ENCODE measurements at places on chromosomes 16 and 17. TPM values are rescaled to one million over a fixed set of nuclear protein-coding genes. Genes with fewer than 3 reads are reported as not detected.

The TBX21 gene
- total RNA-seq: not detected

GRCh38 chr17:28657756-28658155 is 4.0 kb downstream of the SDF2 start:
- peaks cover 20% of the 10 kb centered on the region for H3K36me3 ChIP-seq
- peak overlapping the region; percentile 28 for H3K4me3 ChIP-seq
- H3K27ac ChIP-seq: peak overlapping the region; percentile 64

The TSEN54 gene
- total RNA-seq: 8.8 TPM

DNA sequence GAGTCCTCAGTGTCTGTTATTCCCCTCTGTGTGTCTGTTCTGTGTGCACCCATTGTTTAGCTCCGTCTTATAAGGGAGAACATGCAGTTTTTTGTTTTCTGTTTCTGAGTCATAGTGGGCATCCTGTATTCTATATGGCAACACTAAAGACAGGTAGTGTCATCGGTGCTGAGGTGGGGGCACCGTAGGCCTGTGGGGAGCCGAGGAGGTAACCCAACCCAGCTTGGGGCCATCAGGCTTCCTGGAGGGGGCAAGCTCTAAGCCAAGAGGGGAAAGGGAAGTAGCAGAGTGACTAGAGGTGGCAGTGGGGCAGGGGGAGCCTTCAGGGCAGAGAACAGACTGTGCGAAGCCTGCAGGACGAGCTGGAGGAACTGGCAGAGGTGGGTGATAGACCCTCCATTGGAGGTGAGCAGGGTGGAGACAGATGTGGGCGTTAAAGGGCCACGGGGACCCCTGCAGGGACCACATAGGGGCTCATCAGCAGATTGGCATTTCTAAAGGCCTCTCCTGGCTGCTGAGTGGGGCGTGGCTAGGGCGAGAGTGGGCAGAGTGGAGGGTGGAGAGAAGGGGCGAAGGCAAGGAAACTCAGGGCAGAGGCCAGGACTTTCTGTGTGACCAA is 36.5 kb downstream of the CPNE2 start:
- no peaks in the 10 kb centered on the region for H3K36me3 ChIP-seq
- H3K27ac ChIP-seq: no peak overlapping the region
- no peaks in the 10 kb centered on the region for H3K27me3 ChIP-seq
- no peak for DNase-seq

The RNPS1 gene
- total RNA-seq: 164 TPM

DNA sequence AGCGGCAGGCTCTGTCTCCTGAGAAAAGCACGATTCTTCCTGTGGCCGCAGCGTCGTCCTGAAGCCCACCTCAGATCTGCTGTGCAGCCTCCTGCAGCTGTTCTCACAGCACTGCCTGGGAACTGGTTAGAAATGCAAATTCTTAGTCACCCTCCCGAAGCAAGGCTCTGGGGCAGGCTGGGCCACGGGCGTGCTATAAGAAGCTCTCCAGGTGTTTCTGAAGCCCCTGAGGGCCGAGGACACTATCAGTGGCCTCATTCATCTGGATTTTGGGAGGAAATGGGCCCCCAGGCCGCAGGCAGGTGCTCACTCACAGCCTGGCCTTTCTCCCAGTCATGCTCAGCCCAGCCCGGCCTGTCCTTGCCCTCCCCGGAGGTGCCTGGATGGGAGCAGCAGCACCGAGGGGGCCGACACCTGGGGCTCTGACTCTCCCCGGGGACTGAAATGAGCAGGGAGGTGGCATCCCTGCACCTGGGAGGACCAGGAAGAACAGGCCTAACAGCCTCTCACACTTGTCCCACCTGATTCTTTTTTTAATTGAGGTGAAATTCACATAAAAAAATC is 10.4 kb upstream of the NLRC3 start:
- H3K4me1 ChIP-seq: no peaks in the 10 kb centered on the region
- H3K36me3 ChIP-seq: peaks cover 22% of the 10 kb centered on the region
- H3K27ac ChIP-seq: no peak overlapping the region
- H3K27me3 ChIP-seq: no peaks in the 10 kb centered on the region

- no peaks in the 10 kb centered on the region for H3K4me1 ChIP-seq
- no peak overlapping the region for H3K27ac ChIP-seq
- no peaks in the 10 kb centered on the region for H3K27me3 ChIP-seq
- peaks cover 56% of the 10 kb centered on the region for H3K36me3 ChIP-seq
- H3K4me3 ChIP-seq: no peak overlapping the region
Observed at GRCh38 chr16:18832006-18832405, 30.7 kb upstream of the ARL6IP1 start.

- H3K27ac ChIP-seq: no peak overlapping the region
- no peak overlapping the region for H3K4me3 ChIP-seq
- DNase-seq: no peak
Observed at GRCh38 chr16:12773221-12773620, 30.5 kb downstream of the CPPED1 start.

GRCh38 chr17:65917560-65917959 is 274.4 kb downstream of the CEP112 start:
- no peak for DNase-seq
- no peaks in the 10 kb centered on the region for H3K27me3 ChIP-seq
- H3K36me3 ChIP-seq: peaks cover 5% of the 10 kb centered on the region

DNA sequence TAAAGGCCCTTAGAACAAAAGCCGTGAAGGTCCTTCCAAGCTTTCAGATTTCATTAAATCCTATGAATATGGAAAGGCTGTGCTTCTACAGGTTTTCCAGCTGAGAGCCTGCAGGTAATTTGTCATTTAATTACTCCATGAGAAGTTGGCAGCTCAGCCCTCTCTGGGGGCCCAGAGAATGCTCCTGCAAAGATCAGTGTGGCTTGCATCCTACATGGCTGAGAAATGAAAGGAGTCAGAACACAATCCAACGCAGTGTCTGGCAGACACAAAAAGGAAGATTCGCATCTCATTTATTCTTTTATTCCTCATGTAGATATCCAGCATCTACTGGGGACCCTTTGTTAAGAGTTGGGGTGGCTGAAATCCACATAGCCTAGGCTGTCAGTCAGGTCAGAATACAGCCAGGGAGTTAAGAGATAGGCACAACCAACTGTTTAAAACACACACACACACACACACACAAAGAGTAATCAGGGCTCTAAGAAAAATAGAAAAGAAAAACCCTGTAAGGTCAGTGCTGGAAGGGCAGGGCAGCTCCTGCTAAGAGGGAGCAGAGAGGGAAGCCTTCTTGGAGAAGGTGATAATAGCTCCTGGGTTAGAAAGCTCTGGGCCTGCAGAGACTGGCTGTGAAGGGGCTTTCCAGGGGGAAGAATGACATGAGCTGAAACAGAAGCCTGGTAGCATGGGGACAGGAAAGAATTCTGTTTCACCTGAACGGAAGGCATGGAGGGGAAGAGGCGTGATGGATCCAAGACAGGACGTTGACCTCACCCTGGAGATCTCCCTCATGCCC is 46.9 kb upstream of the WSCD1 start:
- H3K36me3 ChIP-seq: no peaks in the 10 kb centered on the region
- H3K4me1 ChIP-seq: no peaks in the 10 kb centered on the region
- DNase-seq: no peak
- peaks cover 29% of the 10 kb centered on the region for H3K27me3 ChIP-seq
- no peak overlapping the region for H3K4me3 ChIP-seq

DNA sequence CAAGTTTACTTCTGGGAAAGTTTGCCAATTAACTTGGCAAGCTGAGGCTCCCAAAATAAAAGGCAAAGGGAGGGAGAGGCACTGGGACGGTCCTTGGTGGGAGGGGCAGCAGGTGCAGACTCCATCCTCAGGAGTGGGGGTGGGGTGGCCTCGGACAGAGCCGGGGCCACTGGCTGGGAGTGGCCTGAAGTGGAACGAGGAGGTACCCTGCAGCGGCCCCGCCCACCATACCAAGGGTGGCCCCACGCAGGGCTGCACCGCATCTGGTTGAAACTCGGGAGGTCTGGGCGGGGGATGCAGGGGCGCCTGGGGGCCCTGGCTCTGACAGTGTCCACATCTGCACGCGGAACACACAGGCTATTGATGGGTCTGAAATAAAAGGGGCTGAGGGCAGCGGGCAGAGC is 42.4 kb upstream of the SLC38A10 start:
- no peak for DNase-seq
- no peaks in the 10 kb centered on the region for H3K36me3 ChIP-seq
- no peak overlapping the region for H3K27ac ChIP-seq
- peaks cover 5% of the 10 kb centered on the region for H3K4me1 ChIP-seq

- no peak overlapping the region for H3K27ac ChIP-seq
- no peaks in the 10 kb centered on the region for H3K36me3 ChIP-seq
- H3K4me3 ChIP-seq: no peak overlapping the region
- peaks cover 7% of the 10 kb centered on the region for H3K4me1 ChIP-seq
Observed at GRCh38 chr17:65394811-65395472, 166.5 kb downstream of the AXIN2 start.

The SMIM5 gene
- total RNA-seq: 0.09 TPM

GRCh38 chr16:12587646-12588277 is 215.9 kb downstream of the CPPED1 start:
- H3K36me3 ChIP-seq: no peaks in the 10 kb centered on the region
- peaks cover 7% of the 10 kb centered on the region for H3K27me3 ChIP-seq
- no peak overlapping the region for H3K27ac ChIP-seq
- DNase-seq: no peak
- H3K4me3 ChIP-seq: no peak overlapping the region

The PRM3 gene
- total RNA-seq: not detected

DNA sequence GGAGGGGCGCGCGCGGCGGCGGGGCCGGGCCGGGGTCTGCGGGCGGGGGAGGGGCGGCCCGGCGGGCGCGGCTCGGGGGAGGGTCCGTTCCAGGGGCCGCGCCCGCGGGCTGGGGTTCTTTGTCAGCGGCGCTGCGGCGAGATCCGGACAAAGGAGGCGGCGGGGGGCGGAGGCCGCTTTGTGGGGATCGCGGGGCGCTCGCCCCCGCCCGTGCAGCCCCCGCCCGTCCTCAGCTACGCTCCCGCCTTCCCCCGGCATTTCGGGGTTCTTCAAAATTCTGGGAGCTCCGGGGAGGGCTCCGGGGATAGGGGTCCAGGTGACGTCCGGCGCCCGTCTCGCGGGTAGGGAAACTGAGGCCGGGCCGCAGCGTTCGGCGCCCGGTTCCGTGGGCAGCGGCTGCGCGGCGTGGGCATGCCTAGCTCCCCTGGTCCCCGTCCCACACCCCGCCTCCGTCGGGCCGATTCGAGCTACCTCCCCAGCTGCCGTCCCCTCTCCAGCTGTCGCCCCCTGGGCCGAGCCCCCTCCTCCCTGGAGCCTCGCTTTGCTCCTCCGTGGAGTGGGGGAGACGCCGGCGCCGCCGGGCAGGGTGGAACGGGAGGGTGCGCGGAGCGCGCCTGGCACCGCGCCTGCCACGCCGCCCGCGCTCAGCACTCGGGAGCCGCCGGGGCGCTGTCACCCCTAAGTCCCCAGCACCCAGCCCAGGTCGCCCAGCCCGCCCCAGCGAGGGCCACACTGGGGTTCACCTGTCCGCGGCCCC is 546 bp downstream of the SNN start:
- H3K27me3 ChIP-seq: peaks cover 5% of the 10 kb centered on the region
- H3K4me1 ChIP-seq: peaks cover 13% of the 10 kb centered on the region
- H3K27ac ChIP-seq: no peak overlapping the region
- peak overlapping the region; percentile 86 for H3K4me3 ChIP-seq

DNA sequence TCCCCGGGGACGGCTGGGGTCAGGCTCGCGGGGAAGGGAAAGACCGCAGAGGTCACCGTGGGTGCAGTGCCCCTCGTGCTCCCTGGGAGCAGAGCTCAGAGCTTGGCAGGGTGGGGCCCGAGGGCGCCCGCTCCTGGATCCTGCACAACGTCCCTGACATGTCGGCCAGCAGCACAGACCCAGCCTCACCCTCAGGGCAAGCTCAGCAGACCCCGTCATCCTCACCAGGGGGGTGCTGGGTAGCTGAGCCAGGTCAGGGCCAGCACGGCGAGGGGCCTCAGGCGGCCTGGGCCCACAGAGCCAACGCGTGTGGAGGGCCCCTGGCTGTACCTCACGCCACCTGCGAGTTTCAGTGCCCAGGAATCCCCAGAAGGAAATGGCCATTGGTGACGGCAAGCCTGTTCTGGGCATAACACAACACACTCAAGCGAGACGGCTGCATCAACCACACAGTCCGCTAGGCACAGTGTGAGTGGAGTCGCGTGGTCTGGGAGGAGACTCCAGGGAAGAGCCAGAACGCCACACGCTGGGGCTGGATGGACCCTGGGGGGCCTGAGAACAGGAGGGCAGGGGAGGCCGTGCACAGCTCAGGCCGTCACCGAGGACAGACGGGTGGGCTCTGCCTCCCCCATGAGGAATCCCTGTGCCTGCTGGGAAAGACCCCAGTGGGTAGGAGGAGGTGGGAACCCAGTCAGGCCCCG is 60.3 kb downstream of the ZNF778 start:
- H3K27ac ChIP-seq: no peak overlapping the region
- peaks cover 10% of the 10 kb centered on the region for H3K27me3 ChIP-seq
- peaks cover 18% of the 10 kb centered on the region for H3K36me3 ChIP-seq
- H3K4me3 ChIP-seq: no peak overlapping the region
- DNase-seq: no peak
- H3K4me1 ChIP-seq: no peaks in the 10 kb centered on the region

- no peak overlapping the region for H3K27ac ChIP-seq
- H3K4me3 ChIP-seq: no peak overlapping the region
- DNase-seq: peak; percentile 48
- no peaks in the 10 kb centered on the region for H3K27me3 ChIP-seq
- H3K36me3 ChIP-seq: peaks cover 2% of the 10 kb centered on the region
Observed at GRCh38 chr17:51298508-51299371, 38.4 kb downstream of the UTP18 start.
